ENCODE measurements at places on chromosomes 1 and 21.

DNA sequence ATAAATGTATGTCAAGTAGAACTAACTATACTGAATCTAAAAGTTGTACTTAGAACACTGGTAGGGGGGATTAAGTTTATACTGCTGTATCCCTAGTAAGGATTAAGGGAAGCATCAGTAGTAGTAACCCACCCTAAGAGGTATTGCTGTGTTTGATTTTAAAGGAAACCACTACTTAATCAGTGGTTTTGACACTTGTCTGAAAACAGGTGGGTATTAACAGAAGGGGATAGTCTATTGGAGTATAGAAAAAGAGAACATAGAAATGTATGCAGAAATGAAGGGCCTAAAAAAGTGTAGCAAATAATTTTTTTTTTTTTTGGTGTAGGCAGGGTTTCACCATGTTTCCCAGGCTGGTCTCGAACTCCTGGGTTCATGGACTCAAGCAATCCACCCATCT lies 2.2 kb downstream of the MIGA1 start:
- DNase-seq = no peak

DNA sequence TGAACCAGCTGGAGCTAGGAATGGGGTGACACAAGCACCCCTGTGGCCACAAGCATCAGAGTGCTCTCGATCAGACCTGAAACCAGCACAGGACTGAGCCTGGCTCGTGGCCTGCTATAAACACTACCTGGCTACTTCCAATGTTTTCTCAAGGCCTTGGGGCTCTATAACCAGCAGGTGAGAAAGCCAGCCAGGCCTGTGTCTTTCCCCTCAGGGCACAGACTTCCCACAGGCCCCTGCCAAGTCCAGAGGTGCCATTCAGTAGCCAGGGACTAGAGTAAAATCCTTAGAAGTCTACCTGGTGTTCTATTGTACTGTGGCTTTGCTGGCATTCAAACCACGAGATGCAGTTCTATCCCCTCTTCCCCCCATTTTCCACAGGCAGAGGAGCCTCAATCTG lies 22.6 kb downstream of the OR2G3 start:
- DNase-seq = no peak

DNA sequence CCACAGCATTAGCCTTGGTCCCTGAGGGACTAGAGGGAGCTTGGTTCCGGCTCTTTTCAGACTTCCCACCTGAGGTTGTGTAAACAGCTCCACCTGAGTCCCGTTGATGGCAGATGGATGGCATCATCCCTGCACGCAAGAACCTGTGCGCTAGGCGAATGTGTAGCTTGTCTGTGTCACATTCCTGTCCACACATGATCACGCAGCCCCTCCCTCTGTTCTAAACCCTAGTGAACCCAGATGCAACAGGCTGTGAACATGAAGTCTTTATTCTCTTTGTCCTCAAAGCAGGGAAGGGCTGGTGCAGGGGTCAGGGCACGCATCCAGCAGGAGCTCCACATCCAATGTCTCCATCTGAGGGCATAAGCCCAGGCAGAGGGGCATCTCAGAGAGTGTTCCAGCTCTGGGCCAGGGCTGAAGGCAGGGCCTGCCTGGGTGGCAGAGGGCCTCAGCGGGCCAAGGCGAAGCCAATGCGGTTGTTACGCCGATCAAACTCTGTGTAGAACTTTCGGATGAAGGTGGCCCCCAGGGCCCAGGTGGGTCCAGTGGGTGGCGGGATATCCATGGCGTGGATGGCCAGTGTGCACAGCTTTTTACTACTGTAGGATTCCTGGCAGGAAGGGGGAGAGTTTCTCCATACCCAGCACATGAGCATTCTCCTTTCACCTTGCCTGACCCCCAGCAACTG lies 2.9 kb upstream of the ETNK2 start:
- DNase-seq = no peak

DNA sequence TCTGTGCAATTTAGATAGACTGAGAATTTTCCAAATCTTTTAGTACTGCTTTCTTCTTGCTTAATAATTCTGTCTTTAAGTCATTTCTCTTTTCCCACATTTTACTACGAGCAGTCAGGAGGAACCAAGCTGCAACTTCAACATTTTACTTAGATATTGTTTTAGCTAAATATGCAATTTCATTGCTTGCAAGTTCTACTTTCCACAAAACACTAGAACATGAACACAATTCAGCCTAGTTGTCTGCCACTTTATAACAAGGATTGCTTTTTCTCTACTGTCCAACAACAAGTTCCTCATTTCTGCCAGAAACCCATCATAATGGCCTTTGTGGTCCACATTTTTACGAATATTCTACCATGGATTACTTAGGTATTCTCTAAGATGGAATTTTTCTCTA lies 36.6 kb downstream of the SORT1 start:
- no peak for DNase-seq

- no peak for DNase-seq
Measured at GRCh38 chr1:203625628-203626019, 1.0 kb upstream of the ATP2B4 start.

GRCh38 chr1:228343191-228343661 lies 63.4 kb downstream of the TRIM11 start:
- DNase-seq = no peak

DNA sequence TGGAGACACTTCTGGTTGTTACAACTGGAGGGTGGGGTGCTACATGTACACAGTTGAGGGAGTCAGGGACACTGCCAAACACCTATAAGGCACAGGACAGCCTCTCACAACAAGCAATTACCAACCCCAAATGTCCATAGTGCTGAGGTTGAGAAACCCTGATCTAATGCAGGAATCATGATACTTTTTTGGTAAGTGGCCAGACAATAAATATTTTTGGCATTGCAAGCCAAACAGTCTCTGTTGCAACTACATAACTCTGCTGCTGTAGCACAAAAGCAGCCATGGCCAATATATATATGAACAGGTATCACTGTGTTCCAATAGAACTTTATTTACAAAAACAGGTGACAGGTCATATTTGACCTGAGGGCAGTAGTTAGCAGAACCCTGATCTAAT lies 177.5 kb downstream of the ASTN1 start:
- no peak for DNase-seq

- no peak for DNase-seq
Measured at GRCh38 chr1:203144661-203145060, 17.1 kb downstream of the ADORA1 start.

DNA sequence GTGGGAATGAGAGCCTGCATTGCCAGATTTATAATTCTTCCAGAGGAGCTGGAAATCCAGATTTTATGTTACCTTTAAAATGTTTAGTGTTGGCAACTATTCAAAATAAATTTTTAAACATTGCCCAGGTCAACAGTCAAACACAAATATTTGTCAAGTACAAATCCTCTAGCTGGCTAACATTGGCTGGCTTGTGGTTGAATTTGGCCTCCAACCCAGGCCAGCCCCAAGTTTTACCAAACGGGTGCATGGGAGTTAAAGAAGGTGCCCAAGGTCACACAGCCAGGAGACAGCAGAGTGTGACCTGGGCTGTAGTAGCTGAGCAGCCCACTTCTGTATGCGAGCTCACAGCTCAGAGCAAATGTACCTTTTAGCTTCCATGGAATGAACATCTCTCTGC lies 240.6 kb downstream of the DSCAM start:
- DNase-seq = no peak

GRCh38 chr1:208988811-208989222 lies 594.7 kb upstream of the CAMK1G start:
- no peak for DNase-seq

GRCh38 chr1:106465666-106466065 lies 590.8 kb upstream of the PRMT6 start:
- DNase-seq = no peak

DNA sequence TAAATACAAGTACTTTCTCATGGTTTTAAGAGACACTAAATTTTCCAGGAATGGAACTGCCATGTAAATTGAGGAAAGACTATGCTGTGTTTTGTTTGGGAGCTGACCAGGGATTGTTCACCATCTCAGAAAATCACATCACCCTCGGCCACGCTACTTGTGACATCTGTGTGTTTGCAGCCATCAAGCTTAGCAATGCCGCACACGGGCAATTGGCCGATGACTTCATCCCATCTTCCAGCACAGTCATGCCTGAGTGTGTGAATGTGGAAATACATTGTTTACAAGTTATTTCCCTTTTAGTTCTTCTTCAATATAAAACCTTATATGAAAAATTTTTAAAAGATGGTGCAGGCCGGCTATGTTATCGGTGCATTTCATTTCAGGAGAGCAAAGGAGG lies 121.6 kb downstream of the GLIS1 start:
- DNase-seq = no peak

DNA sequence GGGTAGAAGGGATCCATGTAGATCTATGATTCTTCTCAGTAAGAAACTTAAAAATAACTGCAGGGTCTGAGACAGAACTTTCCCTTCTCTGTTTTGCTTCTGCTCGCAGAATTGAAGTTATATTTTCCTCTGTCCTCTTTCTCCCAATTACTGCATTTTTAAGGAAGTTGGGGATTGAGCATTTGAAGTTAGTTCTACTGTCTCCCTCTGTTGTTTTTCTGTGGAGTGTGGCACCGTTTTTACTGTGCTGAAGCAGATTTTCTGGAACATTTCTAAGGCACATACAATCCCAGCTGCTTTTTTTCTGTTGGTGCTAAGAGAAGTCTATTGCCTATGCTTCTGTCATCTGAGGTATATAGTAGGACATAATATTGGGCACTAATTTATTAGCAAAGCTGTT lies 43.3 kb downstream of the RASAL2 start:
- DNase-seq = no peak

DNA sequence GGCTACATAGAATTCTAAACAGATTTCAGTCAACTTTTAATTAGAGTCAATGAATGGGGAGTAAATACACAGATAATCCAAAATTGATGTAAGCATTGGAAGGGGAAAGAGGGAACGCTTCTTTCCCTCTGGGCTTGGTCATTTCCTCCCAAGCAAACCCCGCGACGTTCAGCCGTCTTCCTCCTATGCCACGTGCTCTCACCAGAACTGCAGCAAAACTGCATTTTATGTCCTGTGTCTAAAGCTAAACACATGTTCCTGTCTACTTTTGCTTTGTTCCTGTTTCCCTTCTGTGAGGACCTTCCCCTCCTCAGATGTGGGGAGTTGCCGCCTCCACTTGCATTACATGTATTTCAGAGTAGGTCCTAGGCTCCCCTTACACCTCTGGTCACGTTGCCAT lies 27.2 kb downstream of the UTP25 start:
- no peak for DNase-seq

GRCh38 chr21:40294345-40294744 lies 427.1 kb downstream of the PCP4 start:
- DNase-seq = no peak

DNA sequence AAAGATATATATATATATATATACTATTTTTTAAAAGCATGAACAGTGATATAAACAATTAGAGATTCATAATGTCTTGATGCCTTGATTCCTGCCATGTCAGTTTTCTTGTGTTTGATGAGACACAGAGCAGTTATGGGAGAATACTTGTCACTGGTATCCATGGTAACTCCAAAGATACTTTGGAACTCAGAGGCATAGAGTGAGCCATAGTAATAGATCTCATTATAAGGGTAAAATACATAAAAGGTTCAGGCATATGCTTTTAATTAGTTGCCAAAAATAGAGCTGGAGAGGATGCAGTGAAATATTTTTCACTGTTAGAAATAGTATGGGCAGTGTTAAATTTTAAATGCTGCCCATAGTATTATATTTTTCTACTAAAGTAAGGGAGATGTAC lies 134.1 kb downstream of the SYT14 start:
- DNase-seq = no peak

DNA sequence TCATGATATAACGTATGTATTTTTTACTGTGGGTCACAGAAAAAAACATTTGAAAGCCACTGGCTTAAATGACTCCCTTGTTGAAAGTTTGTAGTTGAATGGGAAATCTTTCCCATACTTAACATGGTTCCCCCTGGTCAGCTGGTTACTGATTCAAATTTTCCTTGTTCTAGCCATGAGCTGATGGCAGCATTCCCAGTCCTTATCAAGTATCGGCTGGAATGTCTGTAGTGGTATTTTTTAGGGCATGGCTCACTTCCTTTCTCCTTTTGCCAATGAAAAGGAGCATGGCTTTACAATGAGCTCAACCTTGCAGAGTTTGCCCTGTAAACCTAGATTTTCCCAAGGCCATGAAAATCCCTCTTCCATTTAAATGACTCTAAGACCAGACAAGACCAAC lies 55.7 kb downstream of the GIPC2 start:
- DNase-seq = no peak

DNA sequence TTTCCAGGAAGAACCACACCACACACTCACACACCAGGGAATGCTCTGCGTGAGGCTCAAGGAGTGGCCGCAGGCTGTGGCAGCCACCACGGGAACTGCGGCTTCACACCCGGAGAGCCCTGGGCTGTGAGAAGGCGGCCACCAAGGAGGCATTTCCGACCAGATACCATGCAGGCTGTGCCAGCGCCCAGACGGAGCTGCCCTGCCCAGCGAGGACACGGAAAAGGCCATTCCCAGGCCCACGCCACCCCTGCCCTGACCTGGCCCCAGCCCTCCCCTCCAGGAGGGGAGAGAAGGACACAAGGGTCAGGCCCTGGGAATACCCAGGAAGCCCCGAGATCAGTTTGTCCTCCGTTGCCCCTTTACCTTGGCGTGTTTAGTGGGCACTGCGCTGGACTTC lies 119.3 kb downstream of the NPHP4 start:
- DNase-seq = no peak

DNA sequence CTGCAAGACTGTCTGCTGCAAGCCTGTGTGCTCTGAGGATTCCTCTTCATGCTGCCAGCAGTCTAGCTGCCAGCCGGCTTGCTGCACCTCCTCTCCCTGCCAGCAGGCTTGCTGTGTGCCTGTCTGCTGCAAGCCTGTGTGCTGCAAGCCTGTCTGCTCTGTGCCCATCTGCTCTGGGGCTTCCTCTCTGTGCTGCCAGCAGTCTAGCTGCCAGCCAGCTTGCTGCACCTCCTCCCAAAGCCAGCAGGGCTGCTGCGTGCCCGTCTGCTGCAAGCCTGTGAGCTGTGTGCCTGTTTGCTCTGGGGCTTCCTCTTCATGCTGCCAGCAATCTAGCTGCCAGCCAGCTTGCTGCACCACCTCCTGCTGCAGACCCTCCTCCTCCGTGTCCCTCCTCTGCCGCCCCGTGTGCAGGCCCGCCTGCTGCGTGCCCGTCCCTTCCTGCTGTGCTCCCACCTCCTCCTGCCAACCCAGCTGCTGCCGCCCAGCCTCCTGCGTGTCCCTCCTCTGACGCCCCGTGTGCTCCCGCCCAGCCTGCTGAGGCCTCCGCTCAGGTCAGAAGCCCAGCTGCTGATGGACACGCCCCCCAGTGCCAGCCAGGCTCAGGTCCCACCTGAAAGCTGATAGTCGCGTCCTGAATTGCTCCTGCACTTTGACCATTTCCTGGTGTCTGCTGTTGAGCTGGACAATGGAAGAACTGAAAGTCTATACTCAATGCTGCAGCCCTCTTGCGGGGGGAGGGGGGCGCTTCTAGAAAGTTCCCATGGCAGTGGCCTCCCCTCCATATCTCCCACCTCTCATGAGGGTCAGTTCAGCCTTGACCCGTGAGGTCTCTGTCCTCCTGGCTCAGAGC lies 1.2 kb downstream of the KRTAP10-4 start:
- no peak for DNase-seq

- no peak for DNase-seq
Measured at GRCh38 chr1:157774412-157774811, 2.5 kb downstream of the FCRL2 start.

Measured in stimulated activated CD8-positive, alpha-beta memory T cell treated with anti-CD3 and anti-CD28 coated beads, Interleukin-7, amount 100 ng/mL, for 48 hours (primary cell).